ENCODE measurements at places on chromosomes 4 and X.
A peak's percentile ranks its signal among the peaks of the same experiment; 100 is the strongest.

DNA sequence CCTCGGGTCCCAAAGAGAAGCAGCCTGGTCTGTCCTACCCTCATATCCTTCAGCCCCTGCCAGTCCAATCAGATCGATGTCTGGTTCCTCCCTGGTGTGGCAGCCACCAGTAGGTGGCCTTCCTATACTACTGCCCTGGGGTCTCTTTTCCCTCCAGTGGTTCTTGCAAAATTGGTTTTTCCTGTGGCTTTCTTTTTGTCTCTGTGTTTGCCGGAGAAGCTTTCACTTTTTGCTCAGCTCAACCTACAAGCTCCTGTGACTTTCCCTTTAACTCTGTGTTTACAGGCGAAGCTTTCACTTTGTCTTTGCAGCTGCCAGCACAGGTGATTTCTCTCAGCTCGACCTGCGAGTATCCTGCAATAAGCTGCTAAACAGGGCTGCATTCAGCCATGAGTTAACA, 46.8 kb downstream of the UGT2A3 start:
- DNase-seq: peak; percentile 66

DNA sequence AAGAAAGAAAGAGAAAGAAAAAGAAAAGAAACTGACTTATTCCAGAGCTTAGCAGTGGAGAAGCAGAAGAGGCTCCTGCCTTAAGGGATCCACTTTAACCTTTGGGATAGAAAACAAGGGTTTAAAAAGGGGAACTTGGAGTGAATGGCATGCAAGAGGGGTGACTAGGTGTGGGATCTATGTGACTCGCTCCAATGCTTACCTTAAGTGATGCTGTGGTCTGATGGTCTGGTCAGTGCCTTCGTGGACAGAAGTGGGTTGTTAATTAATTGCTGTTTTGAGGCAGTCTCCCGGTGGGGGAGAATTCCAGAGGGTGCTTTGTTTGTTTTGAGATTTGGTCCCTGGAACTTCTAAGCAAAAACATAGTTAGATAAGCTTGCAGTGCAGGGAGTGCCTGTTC, 21.1 kb upstream of the RHOXF1 start:
- no peak for DNase-seq

DNA sequence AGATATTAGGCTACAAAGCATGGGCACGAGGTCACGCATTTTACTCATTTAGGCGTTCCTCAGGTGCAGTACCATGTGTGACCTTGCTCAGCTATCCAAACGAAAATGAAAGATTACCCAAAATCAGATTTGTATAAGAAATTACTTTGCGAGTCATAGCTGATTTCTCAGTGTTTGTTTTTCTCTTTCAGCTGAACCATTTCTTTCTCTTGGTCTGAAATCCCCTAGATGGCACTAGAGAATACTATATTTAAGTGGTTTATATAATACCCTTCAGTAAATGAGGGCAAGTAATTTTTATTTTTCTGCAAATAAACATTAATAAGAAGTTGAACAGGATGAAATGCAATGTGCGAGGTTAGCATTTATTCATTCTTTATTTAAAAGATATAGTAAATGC, 496.6 kb downstream of the STIM2 start:
- peak; percentile 63 for DNase-seq

DNA sequence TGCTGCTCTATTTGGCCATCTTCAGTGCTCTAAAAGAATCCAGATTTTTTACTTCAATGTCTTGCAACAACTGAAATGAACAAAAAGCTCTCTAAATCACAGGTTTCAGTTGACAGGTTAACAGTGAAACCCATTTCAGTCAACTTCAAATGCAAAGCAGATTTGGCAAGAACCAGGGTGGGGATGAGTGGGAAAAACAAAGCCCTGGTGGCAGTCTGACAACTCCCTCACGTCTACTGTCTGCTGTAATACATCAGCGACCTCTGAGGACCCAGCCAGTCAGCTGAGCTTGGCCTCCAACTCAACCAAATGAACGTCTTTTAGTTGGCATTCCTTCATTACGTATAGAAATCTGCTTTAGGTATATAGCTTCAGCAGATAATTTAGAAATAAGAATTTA, 95.8 kb downstream of the COL25A1 start:
- no peak for DNase-seq

DNA sequence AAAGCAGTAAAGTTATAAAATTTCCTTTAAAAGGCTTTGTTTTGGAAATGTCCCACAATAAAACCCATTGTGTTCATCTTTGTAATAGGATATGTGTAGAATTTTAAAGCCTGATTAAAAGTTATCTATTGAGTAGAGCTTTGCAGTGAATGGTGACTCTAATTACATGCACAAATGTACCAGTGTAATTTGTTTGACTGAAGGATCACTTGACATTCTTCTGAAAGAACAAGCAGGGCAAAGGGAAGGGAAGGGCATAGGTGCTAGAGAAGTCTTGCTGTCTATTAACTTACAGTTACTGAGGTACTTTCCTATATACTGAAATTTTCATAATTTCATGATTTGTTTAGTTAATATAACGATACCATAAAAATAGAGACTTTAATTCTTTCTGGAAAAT, 70.8 kb downstream of the STIM2 start:
- DNase-seq: no peak

DNA sequence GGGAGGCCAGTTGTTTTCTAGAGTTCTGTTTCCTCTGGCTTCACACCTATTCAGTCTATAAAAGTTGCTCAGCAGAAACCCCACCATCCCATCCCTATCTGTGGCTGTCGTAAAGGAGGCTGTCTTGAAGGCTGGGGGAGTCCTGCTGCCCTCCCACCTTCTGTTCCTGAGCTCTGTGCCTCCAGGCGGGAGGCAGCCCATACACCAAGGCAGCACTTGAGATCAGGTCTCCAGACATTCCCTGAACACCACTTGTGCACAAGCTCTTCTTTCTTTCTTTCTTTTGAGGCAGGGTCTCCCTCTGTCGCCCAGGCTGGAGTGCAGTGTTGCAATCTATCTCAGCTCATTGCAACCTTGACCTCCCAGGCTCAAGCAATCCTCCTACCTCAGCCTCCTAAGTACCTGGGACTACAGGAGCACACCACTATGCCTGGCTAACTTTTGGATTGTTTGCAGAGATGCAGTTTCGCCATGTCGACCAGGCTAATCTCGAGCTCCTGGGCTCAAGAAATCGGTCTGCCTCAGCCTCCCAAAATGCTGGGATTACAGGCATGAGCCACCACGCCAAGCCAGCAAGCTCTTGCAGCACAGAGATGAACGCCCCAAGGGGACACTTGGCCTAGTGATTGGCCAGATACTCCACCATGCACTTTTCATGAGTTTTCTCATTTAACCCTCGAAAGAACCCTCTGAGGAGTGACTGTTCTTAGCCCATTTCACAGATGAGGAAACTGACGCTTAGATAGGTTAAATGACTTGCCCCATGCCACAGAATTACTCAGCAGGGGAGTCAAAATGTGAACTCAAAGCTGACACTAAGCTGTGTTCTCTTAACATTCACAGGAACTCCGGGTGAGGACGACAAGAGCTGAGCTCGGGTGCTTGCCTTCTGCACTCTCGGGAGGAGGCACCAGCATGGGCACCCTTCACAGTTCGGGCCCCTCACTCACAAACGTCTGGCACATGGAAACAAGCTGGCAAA, 55.8 kb upstream of the ENPP6 start:
- DNase-seq: no peak
